ENCODE measurements at places on chromosomes 11 and 22.

DNA sequence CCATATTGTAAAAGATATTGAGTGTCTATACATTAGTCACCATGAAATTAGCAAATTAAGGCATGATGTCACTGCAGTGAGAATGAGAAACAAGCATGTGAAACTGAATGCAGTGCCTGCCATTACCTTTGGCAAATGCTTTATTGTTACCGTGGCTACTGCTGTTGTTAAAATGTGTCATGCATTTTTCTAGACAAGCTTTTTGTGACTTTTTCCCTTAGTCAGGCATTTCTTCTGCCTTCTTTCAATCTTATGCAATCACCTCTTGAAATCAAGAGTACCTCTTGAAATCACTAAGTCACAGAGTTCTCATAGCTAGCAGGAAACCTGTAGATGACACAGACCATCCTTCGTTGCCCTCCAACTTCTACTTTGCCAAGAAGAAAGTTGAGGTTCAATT is 461.7 kb upstream of the TENM4 start:
- DNase-seq: no peak

DNA sequence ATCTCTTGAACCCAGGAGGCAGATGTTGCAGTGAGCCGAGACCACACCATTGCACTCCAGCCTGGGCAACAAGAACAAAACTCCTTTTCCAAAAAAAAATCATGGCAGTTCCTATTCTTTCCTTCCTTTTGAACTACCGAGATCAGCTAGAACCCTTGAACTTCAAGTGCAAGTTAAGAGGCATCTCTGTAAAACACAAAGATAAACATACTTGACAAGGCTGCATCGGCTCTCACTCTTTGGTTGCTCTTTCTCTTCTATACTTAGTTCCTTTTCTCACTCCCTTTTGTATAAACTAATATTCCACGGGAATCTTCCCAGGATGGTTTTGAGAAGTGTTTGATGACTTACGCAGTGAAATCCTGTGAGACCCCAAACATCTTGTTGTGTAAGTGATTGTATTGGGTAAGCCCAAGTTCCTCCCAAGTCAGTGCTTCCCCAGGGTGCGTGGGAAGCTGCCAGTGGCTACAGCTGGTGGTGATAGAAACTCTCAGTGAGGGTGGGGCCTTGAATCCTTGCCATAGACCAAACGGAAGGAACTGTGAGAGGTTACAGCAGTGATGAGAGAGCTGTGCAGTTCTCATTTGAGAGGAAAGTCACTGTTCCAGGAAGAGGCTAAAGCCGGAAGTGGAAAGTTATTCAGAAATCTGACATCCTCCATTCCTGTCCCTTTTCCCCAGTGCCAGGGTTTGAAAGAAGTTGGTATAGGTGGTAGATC is 24.1 kb upstream of the CDC42EP2 start:
- DNase-seq: no peak

DNA sequence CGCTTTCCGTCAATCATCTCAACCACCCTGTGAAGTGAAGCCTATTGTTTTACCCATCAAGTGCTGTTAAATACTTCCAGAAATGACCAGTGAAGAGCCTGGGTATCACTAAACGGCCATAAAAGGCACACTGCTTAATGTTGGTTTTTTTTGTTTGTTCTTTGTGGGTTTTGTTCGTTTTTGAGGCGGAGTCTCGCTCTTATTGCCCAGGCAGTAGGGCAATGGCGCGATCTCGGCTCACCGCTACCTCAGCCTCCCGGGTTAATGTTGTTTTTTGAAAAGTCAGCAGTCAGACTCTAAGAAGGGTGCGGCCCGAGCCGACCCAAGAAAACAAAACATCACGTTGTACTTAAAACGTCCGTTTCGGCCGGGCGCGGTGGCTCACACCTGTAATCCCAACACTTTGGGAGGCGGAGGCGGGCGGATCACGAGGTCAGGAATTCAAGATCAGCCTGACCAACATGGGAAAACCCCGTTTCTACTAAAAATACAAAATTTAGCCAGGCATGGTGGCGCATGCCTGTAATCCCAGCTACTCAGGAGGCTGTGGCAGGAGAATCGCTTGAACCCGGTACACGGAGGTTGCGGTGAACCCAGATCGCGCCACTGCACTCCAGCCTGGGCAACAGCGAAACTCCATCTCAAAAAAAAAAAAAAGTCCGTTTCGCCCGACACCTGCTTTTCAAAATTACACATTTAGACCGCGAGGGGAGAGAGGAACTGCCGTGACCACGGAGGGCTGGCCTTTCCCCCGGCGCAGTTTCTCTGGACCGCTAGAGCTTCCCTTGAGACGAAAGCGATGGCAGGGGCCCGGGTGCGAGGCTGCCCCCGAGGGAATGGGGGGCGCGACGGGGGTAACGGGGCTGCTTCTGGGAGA is 714 bp downstream of the CD59 start:
- DNase-seq: no peak

DNA sequence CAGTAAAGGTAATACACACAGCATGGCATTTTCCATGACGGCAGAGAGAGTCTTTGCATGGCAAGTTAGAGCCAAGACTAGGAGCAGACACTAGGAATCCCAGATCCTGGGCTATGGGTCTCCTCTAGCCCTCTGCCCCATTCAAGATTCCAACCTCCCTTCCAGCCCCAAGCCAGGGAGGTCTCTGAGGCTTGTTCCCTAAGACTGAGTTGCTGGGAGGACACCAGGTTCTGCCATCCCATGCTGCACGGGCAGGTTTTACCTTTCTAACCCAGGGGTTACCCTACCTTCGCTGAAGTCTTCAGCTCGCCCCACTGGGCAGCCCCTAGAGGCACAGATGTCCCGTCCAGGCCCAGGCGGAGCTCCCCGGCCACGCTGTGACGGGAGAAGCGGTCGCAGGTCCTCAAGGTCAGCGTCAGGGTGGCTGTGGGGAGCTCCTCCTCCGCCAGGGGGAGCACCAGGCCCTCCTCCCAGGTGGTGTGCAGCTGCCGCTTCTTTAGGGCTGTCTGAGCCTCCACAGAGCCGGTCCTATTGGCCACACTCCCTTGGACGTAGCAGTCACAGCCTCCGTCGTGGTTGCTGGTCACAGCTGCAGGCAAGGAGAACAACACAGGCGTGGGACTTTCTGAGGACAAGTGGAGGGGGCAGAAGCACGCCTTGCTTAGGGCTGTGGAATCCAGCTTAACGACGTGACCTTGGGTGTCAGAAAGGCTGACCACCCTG is 33.8 kb downstream of the SYT13 start:
- DNase-seq: peak; percentile 69

- DNase-seq: no peak
Observed at GRCh38 chr11:114622858-114623257, 27.3 kb upstream of the NXPE4 start.

- DNase-seq: no peak
Observed at GRCh38 chr11:73137262-73137943, 4.7 kb downstream of the FCHSD2 start.

DNA sequence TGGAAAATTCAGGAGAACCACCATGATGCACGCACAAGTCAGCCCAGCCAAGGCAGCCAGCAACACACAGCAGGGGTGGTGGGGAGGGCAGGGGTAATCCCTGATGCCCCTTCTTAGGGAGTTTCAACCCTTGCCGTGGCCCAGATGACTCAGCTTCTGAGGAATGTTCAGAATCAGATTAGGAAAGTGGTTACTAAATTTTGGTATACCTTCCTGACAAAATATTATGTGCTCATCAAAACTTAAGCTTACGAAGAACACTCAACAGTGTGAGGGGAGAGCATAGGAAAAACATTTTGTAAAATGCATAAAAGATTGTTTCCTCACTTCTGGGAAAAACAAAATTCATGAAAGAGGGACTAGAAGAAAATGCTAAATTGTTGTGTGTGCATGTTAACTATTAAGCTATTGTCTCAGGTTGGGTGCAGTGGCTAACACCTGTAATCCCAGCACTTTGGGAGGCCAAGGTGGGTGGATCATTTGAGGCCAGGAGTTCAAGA is 32.1 kb downstream of the SERPIND1 start:
- DNase-seq: no peak

- DNase-seq: no peak
Observed at GRCh38 chr11:120511820-120512738, 531 bp downstream of the GRIK4 start.

All from A549 (cell line).